ENCODE measurements at places on chromosomes 2 and 18.

DNA sequence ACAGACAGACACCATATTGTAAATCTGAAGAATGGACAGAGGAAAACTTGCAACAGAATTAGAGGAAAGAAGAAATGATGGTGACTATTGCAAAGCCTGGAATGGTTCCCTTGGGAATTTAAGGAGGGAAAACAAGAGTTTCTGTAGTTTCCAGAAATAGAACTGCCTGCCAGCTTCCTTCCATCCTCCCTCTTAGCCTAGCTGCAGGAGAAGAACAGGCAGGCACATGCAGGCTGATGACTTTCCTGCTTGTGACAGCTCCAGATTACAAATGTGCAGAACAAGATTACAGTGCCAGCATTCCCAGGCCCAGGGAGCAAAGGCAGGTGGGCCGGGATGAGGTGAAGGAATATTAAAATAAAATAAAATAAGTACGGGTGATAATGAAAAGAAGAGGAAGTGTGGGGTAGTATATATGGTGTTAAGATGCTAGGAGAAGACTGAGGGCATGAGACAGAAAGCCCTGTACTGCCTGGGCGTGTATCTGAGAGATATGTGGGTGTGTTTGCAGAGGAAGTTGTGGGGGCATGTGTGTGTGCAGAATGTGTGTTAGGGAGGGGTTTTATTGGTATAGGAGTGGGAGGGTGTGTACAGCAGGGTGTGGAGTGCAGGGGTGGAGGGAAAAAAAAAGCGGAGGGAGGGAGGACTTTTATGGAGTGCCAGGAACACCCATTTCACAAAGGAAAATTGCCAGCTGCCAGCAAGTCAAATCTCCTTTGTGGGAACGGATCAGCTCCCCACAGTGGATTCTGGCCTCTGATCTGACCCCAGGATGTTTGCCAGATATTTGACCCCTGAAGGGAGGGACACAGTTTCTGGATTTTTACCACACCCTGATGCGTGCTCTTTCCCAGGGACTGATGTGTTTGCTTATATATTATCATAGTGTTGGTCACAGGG lies 43.9 kb upstream of the NEMP2 start:
- no peak for DNase-seq

DNA sequence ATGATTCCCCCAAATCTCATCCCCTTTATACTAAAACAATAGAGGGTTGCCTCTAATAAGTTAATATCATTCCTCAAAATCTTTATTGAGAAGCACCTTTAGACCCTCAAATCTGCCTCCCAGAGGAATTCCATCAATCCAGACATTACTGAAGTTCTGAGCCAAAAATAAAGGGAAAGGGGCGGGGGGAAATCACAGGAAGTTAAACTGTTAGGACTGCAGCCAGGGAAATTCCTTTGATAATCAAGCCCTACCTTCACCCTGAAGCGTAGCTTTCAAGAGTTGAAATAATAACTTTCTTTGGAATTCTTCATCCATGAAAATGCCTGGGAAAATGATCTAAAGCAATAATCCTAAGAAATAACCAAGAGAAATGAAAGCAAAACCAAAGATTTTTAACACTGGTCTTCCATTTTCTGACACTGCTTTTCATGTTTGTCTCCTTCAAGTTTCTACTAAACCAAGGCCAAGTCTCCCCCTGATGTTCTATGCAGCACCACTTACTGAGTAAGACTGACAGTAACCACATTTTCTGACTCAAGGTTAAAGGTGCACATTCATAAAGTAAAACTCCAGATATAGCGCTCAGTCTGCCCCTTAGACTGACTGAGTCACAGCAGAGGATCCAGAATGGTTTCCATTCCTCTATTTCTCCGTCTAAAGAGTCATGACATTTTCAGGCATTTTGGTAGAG lies 78.2 kb downstream of the TCF4 start:
- no peak for DNase-seq

DNA sequence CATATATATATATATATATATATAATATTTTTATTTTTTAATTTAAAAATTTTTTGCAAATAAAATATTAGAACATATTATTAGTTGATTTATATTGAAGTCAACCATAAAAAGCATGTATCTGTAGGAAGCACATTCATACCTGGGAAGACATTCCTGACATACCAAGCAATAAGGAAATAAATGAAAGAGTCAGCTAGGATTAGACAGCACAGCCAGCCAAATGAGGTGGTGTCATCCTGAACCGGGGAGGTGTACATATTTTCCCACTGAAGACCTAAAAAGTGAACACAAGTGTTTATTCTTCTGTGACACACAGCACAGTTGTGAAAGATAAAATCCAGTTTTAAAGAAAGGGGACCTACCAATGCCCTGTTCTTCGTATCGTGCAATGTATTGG lies 149.2 kb downstream of the ABCA12 start:
- no peak for DNase-seq

DNA sequence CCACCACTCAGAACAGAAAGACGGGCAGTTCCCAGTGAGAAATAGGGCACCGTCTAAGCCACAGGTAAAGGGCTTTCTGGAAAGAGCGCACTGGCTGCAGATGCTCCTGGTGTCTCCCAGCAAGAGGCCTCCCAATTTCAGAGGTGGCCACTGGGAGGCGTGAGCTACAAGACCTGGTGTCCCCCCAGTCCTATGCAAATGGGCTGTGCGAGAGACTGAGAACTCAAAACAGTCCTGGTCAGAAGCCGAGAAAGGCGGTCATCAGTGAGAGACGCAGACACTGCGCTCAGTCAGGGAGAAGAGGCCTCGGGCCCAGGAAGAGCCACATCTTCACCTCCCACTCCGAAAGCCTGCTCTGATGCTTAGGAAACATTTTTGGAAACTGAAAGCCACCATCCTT lies 179.5 kb downstream of the EIPR1 start:
- DNase-seq, result peak; percentile 14

GRCh38 chr2:175154661-175155082 lies 13.3 kb downstream of the ATF2 start:
- DNase-seq, result no peak

DNA sequence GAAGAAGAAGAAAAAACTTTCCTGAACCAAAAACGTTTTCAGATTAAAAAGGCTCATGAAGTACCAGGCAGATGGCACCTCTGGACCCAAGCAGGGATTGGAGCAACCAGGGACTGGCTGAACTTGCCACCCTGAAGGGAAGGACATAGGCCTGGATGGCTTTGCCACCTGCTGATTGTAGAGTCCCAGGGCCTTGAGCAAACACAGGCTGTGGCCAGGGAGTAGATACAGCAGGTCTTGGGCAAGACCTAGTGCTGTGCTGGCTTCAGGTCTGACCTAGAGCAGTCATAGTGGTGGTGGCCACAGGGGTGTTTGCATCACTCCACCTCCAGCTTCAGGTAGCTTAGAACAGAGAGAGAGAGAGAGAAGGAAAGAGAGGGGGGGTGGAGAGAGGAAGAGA lies 231.5 kb upstream of the FBXO11 start:
- DNase-seq, result no peak

GRCh38 chr2:56128235-56128634 lies 55.6 kb upstream of the CCDC85A start:
- no peak for DNase-seq

GRCh38 chr18:77123320-77124231 lies 9.0 kb downstream of the MBP start:
- DNase-seq, result no peak

DNA sequence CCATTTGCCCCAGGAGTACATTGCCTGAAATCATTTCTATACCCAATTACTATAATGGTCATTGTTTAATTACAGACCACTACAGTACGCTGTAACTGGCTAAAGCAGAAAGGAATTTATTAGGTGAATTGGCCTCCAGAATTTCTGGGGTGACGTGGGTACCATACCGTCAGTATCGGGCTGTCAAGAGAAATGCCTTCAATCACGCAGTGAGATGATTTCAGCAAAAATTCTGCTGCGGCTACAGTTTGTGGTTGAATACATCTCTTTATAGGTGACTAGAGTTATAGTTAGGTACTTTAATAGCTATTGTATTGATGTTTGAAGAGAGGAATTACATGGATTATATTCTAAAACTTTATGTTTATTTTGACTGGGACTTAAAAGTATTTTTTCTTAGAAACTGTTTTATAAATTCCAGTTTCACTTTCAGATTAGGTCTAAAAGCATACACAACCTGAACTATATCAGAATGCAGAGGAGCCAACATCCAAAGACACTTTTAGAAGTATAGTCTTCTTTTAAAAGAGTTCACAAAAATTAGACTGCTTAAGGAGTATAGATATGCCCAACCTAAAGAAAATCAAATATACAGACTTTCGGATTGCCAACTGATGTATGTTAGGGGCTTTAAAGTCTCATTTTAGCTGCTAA lies 128.4 kb downstream of the TTC27 start:
- no peak for DNase-seq

DNA sequence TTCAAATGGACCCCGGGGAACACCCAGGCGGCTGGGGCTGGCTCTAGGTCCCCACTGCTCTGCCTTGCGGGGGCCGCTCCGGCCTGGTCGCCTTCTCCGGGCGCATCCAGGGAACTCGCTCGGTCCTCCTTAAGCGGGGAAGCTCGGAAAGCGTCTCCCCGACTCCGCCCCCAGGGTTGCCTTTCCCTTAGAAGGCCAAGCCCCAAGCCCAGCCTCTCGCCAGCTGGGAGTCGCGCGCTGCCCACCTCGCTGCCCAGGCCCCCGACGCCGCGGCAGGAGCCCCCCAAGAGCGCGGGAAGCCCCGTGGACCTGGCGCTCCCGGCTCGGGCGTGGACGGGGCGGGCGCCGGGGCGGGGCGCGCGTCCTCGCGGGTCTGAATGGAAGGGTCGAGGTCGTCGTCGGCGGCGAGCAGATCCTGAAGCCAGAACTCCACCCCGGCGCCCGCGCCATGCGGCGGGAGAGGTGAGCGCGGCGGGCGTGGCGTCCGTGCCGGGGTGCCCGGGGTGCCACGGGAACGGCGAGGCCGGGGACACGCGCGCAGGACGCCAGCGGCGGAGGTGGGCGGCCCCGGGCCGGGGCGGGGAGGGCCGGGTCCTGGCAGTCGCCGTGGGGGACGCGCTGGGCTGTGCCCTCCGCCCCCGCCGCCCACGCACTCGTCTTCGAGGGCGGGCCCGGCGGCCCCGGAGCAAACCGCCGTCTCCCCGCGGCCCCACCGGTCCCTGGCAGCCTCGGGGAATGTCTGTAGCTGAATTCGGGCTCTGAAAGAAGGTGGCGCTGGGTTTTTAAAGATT lies at the start of gene BOK:
Gene BOK (plus strand): TSS at position 214 of the 791 bp plus-strand sequence. CDS start 739 bp downstream, outside the sequence.
- no peak for DNase-seq

DNA sequence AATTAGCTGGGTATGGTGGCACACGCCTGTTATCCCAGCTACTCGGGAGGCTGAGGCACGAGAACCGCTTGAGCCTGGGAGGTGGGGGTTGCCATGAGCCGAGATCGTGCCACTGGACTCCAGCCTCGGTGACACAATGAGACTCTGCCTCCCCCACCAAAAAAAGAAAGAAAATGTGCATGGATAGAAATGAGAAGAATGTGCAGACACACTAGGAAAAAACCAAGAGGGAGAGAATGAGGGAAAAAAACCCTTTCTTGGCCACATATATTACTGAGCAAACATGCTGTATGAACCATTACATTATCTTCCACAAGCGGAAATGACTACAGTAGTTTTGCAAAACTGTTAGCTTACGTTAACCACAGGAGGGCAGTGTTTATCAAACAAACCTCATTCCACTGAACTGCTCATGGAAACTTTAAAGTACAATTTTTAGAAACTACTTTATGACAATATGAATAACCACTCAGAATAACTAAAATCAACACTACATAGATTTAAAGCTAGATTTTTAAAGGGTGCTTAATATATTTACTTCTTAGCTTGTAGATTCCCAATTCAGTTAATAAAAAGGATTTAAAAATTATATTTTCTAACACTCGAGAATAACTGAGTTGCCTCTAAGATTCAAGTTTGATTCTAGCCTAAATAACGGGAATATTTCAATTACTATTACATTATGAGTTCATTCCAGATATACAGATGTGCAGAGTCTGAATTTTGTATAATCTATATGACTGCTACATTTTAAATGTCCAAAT lies 26.4 kb downstream of the ASXL2 start:
- peak; percentile 65 for DNase-seq

- no peak for DNase-seq
These were observed 138.6 kb upstream of the SERTAD2 start for GRCh38 chr2:64792300-64792699.

- no peak for DNase-seq
These were observed 672.0 kb upstream of the SYT4 start for GRCh38 chr18:43949291-43949690.

- no peak for DNase-seq
These were observed 64.4 kb upstream of the FOSL2 start for GRCh38 chr2:28327956-28328922.

DNA sequence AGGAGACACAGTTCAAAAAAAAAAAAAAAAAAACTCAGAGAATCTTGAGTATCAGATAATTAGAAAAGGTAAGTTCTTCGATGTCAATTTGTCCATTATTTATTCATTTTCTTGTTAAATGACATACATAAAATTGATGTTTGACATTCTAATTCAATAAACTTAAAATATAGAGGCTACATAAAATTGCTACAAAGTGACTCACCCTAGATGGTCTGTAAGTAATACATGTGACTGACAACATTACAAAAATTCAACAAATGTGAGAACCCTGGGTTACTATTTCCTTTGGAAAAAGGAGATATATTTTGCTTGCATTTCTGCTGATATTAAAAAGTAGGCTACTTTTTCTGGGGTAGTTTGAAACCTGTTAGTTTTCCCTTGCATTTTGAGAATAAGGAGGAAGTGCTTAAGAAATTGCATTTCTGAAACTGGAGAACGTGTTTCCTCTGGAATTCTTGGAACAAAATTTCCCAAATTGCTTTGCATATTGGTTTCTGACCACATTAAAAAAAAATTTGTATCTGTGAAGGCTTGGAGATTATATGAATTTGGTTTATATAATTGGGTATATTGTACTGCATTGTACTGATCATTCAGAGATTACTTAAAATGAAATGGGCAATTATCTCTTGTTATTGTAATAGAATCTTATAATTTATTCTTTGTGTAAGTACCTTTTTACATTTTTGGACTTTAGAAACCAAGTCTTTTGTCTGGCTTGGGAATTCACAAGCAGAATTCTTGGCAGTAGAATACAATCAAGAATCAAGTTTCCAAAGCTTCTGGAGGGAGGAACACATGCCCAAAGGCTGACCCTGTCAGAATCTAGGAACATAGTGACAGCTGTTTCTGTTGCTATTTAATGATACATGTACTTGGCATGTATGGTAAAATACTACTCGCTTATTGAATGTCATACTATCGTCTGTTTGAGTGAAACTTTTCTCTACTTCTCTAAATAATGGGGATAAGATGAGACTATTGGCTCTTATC lies 106.1 kb downstream of the DSEL start:
- no peak for DNase-seq
